ENCODE measurements at places on chromosomes 7 and 10.

GRCh38 chr10:128064108-128064969 lies 61.9 kb downstream of the MKI67 start:
- peak; percentile 79 for DNase-seq

DNA sequence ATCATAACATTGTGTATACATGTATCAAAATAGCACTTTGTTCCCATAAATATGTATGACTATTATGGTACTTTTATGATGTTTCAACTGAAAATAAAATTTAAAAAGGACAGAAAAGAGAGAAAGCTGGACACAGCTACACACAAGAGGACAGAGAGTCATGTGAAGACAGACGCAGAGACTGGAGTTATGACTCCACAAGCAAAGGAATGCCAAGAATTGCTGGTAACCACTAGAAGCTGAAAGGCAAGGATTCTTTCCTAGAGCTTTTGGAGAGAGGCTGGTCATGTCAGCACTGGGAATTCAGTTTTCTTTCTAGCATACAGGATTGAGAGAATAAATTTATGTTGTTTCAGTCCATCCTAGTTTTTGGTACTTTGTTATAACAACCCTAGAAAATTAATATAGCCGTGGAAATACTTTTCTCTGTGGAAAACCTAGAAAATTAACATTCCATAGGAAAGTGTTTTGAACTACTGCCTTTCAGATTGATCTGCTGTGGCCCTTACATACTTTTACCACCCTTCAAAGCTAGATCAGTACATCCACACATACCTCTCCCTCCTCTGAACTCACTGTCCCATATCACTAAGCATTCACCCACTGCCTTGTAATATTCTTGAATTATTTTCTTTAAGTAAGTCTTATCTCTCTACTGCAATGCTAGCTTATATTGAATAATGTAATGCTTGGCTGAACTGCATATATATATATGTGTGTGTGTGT lies 575.3 kb downstream of the IPMK start:
- DNase-seq, result peak; percentile 86

GRCh38 chr10:80405626-80406025 lies 2.7 kb upstream of the PRXL2A start:
- DNase-seq, result no peak

- DNase-seq, result peak; percentile 57
Measured at GRCh38 chr7:122886357-122887081, at the start of gene CADPS2. CADPS2 (minus strand) TSS chr7:122886460; CDS start chr7:122886337, 123 bp downstream.

GRCh38 chr10:12499076-12499986 lies 150.0 kb downstream of the CAMK1D start:
- DNase-seq, result no peak

GRCh38 chr7:13984831-13985685 lies 4.4 kb downstream of the ETV1 start:
- DNase-seq, result no peak

GRCh38 chr10:95661818-95662217 lies 5.3 kb upstream of the ALDH18A1 start:
- DNase-seq, result no peak

DNA sequence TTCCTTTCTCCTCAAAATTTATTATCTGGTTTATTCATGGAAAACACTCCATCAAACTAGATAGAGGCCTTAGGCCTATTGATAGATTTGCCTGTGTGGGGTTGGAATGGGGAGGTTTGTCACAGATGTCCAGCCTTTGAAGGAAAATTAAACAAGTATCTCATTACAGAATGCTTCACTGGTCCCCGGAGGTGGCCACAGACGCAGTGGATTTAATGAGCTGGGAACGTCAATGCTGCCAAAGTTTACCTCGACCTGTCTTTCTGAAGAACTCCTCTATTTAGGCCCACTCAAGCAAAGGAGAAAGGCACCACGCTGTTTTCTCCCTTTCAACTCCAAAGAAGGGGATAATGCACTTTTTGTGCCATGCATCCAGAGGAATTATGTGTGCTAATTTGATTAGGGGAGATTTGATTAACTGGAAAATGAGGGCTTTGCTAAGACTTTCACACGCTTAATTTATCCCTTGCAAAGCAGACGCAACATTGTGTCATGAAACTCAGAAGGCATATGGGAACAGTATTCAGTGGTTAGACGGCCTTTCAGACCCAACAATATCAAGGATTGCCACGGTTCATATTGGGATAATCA lies 558.8 kb upstream of the GALNT17 start:
- DNase-seq, result no peak

DNA sequence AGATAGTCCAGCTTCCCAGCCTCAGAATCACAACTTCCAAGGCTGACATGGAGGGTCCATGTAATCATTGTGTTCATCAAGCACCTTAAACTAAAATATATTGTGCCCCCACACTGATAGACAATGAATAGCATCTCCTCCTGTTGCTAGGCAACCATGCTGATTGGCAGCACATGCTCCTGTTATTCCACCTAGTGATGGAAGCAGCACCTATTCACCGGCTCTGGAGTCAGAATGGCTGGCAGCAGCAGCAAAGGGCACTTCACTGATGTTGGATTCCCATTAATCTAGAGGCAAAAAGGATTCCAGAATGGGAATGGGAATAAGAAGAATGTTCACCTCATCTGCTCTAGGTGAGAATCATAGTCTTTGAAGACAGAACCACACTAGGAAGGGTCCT lies 55.0 kb downstream of the RELN start:
- DNase-seq, result no peak

DNA sequence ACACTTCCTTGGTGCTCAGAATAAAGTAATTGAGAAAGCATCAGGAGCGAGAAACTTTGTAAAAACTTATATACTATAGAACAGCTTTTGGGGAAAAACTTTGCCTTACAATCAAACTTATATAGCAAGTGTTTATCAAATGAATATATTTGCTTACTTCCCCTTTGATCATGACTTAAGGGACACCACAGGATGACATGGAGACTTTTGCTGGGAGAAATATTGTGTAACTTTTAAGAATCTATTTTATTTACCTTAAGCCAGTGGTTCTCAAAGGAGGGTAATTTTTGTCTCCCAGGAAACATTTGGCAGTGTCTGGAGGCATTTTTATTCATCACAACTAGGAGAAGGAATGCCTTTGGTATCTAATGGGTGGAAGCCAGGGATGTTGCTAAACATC lies 173.8 kb upstream of the HABP2 start:
- DNase-seq, result no peak

GRCh38 chr10:127971963-127972615 lies 65.2 kb downstream of the PTPRE start:
- peak; percentile 10 for DNase-seq

DNA sequence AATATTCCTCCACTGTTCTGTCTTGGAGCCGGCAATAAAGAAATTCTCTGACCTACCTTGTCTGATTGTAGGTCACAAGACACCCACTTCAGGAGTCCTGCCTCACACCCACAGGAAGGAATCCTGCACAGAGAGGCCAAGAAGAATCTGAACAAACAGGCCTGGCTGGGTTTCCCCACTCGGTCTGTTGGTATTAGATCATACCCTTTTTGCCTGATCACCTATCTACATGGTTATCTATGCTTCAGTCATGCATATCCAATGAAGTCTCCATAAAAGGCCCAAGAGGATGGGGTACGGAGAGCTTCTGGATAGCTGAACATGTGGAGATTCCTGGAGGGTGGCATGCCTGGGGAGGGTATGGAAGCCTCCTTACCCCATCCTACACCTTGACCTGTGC lies 12.3 kb downstream of the OGDH start:
- DNase-seq, result peak; percentile 21

- DNase-seq, result no peak
Measured at GRCh38 chr10:13003004-13003403, 1.5 kb upstream of the CCDC3 start.

DNA sequence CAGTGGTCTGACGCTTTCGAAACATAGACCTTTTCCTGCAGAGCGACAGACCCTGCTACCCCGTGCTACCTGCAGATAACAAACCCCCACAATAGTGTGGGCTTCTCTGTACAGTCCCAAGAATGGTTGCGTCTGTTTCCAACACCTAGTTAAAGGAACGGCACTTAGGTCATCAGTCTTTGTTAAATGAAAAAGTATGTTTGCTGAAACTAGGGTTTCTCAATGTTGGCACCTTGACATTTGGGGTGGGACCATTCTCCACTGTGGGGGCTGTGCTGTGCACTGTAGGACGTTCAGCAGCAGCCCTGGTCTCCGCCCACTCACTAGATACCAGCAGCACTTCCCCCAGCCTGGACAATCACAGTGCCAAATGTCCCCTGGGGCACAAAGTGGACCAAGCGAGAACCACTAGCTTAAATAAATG lies 13.7 kb downstream of the TECTB start:
- DNase-seq, result no peak

DNA sequence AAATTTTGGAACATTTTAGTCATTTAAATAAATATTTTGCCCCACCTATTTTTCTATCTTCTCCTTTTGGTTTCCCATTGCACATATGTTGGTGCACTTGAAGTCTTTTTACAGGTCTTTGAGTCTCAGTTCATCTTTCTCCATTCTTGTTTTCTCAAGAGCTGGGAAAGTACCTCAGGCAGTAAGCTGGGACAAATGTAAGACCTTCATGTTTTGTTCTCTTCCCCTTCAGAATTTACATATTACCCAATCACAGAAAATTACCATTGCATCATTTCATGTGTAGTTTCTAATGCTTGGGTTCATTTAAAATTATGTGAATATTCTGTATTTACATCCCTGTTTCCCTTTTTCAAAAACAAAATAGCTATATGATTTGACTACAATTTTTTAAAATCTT lies 1150.0 kb upstream of the POT1 start:
- no peak for DNase-seq

DNA sequence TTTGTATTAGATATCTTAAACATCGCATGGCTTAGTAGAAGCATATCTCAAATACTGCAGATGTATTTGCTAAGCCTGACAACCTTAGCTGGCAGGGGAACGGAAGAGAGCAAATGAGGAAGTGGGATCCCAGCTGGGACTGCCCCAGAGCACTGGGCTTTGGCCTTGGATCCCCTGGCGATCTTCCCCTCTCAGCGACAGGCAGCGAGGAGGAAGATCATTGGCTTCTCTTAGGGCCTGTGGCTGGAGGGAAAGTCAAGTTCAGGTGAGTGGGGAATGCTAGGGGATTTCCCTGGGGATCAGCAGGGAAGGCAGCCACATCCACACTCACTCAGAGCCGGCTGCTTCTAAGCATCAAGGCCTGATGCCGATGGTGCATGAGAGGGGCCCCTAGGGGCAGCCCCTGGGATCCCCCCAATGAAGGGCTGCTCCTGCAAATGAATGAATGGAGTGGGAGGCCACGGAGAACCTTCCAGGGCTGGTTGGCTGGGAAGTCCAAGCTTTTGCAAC lies 42.0 kb downstream of the LYZL2 start:
- peak; percentile 27 for DNase-seq

- DNase-seq, result no peak
Measured at GRCh38 chr7:150479023-150479716, 28.7 kb downstream of the GIMAP8 start.

GRCh38 chr7:158996214-158997109 lies 140.1 kb downstream of the DYNC2I1 start:
- no peak for DNase-seq

- no peak for DNase-seq
Measured at GRCh38 chr10:8104721-8105120, 50.2 kb downstream of the GATA3 start.

DNA sequence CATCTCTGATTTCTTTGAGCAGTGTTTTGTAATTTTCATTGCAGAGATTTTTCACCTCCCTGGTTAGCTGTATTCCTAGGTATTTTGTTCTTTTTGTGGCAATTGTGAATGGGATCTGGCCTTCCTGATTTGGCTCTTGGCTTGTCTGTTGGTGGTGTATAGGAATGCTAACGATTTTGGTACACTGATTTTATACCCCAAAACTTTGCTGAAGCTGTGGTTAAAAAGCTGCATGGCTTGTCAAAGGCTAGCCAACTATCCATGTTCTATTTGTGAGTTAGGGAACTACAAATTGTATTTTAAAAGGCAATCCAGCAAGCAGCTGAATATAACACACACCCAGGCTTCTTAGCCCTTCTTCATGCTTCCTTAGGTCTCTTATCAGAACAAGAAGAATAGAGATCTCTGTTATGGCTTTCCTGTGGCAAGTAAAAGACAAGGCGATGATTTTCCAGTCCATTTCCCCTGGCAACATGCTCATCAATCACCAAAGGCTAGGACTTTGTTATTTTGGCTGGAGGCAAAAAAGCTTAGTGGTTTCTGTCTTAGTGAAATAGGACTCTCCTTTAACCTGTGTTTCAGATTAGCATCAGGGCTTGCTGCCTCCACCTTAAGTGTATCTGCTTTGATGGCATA lies 77.5 kb downstream of the CDK6 start:
- DNase-seq, result peak; percentile 35

GRCh38 chr7:50304911-50305582 lies 531 bp downstream of the IKZF1 start:
- no peak for DNase-seq

DNA sequence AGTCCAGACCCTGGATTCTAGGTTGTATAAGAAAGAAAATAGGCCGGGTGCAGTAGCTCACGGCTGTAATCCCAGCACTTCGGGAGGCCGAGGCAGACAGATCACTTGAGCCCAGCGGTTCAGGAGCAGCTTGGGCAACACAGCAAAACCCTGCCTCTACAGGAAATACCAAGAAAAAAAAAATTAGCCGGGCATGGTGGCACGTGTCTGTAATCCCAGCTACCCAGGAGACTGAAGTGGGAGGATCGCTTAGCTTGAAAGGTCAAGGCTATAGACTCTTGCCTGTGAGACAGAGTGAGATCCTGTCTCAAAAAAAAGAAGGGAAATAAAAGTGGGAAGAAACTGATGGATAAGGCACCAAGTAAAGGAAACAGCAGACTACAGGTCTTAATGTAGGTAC lies 287.9 kb upstream of the KLF14 start:
- DNase-seq, result no peak

- no peak for DNase-seq
Measured at GRCh38 chr10:105674448-105674847, 1033.4 kb downstream of the SORCS3 start.

GRCh38 chr7:131424219-131424822 lies 96.6 kb downstream of the MKLN1 start:
- DNase-seq, result peak; percentile 51

DNA sequence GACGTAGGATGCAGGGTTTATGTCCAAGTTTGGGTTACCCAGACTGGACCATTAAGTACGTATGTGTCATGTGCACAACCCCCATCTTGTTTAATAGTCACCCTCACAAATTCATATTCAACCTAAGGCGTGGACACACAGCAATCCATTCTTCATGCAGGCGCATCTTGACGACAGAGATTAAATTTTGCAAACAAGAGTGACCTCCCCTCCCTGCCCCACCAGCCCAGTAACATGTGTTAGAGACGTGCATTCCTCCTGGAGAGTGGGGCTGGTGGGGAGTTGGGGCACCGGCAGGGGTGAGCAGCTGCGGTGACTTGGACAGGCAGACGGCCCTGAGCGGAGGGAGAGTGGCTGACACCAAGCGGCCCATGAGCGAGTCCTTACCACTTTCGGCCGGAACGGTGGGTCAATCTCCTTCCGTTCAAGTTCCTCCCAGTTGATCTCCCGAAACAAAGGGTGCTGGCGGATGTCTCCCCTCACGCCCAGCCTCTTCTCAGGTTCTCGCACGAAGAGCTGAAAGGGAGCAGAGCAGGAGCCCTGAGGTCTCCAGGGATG lies 149.6 kb downstream of the PRKCQ start:
- no peak for DNase-seq

- no peak for DNase-seq
Measured at GRCh38 chr7:36300696-36301350, 88.8 kb upstream of the ANLN start.

All from RCC 7860 (cell line).